ENCODE measurements at places on chromosomes 4 and X.

DNA sequence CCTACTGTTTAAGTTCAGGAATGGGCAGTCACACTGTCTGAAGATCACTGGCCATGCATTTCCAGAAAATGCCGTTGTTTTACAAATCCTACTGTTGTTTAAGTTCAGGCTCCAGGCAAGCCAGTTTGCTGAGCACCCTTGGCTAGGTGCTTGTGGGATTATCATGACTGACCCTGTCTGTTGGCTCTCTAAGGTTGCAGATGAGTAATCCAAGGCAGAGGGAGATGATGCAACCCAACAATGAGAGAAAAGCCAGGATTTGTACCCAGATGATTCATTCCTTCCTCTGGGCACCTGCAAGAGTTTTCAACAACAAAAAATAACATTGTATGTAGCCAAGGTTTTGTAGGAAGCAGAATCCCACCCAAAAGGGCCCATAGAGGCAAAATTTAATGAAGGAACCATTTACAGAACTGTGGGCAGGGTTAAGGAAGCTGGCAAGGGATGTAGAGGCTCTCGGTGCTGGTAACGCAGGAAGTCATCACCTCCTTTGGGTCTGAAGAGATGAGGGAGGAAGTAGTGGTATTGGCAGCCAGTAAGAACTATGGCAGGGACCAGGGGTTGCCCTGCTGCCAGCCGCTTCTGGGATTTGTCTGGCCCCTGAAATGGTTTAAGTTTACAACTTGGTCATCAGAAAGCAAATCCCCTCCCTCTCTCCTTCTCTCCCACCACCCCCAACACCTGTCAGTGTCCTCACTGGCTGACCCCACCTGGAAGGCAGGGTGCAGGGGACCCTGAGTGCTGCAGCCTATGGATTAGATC lies 54.8 kb downstream of the MSX1 start:
- no peak overlapping the region for H3K4me3 ChIP-seq
- H3K4me1 ChIP-seq = no peaks in the 10 kb centered on the region
- H3K27ac ChIP-seq = no peak overlapping the region
- H3K27me3 ChIP-seq = no peaks in the 10 kb centered on the region
- DNase-seq = no peak

GRCh38 chr4:142124874-142125273 lies 488.5 kb downstream of the IL15 start:
- no peak overlapping the region for H3K27ac ChIP-seq
- H3K4me1 ChIP-seq = no peaks in the 10 kb centered on the region
- no peak overlapping the region for H3K4me3 ChIP-seq
- no peaks in the 10 kb centered on the region for H3K36me3 ChIP-seq
- no peak for DNase-seq
- no peaks in the 10 kb centered on the region for H3K27me3 ChIP-seq

DNA sequence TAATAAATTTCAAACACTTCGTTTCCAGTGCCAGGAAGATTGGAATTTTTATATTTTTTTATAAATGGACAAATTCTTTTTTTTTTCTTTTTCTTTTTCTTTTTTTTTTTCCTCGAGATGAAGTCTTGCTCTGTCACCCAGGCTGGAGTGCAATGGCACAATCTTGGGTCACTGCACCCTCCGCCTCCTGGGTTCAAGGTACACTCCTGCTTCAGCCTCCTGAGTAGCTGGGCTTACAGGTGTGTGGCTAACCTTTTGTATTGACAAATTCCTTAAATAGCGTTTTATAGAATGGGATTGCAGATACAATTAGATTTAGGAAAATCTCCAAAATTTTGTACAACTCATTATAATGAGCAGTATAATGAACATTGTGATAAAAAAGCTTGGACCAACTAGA lies 328.9 kb downstream of the ARHGAP24 start:
- H3K4me3 ChIP-seq = no peak overlapping the region
- no peaks in the 10 kb centered on the region for H3K4me1 ChIP-seq
- H3K36me3 ChIP-seq = no peaks in the 10 kb centered on the region
- no peak for DNase-seq
- H3K27ac ChIP-seq = no peak overlapping the region
- no peaks in the 10 kb centered on the region for H3K27me3 ChIP-seq

DNA sequence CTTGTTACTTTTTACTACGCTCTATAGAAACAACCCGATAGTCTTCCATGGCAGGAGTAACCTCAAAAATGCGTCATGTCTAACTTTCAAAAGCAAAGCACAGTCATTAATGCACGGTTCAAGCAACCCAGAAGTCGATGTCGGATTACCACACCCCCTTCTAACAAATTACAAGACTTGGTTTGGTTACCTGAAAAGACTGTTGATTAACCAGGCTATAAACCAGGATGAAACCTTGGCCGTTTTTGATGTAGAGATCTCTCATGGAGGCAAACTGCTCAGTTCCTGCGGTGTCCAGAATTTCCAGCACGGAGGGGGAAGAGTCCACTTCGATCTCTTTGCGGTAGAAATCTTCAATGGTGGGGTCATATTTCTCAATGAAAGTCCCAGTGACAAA lies 2.4 kb downstream of the RAP2C start:
- peak overlapping the region; percentile 92 for H3K27ac ChIP-seq
- H3K4me3 ChIP-seq = peak overlapping the region; percentile 86
- no peaks in the 10 kb centered on the region for H3K4me1 ChIP-seq
- no peaks in the 10 kb centered on the region for H3K27me3 ChIP-seq
- DNase-seq = no peak
- H3K36me3 ChIP-seq = no peaks in the 10 kb centered on the region

- DNase-seq = no peak
- no peak overlapping the region for H3K27ac ChIP-seq
- no peaks in the 10 kb centered on the region for H3K36me3 ChIP-seq
- H3K27me3 ChIP-seq = no peaks in the 10 kb centered on the region
These were observed 304.6 kb downstream of the ARAP2 start for GRCh38 chr4:35939751-35940150.

DNA sequence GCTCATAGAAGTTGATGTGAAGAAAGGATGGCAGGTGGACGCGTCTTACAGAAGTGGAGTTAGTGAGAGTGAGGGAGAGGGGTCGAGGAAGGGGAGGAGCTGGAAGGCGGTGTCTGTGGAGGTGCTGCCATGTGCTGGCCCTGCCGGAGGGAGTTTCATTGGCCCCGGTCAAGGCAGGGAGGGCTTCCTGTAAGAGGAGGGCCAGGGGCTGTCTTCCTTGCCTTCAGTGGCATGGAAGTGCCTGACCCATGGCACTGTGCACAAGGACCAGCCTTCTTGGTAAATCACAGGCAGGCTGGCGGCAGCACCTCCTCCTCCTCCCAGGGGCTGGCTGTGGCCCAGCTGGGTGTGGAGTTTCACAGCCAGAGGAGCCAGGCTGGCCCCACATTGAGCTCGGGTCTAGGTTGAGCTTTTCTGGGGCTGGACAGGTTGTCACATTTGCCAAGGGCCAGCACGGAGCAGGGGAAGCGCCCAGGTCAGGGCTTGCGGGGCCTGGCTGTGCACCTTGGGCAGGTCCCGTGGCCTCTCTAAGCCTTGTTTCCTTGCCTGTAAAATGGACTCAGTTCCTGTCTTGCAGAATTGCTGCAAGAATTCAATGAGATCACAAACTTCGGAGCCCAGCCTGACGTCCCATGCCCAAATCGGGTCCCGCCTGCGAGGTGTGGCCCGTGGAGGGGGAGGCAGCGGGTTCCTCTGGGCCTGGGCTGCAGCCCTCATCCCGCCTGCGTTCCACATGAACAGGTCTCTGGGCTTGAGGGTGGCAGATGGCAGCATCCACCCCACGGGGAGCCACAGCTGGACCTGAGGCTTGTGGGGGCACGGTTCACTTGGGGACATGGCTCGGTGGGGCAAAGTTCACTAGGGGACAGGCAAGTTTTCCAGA lies 7.0 kb downstream of the HTRA3 start:
- no peaks in the 10 kb centered on the region for H3K36me3 ChIP-seq
- H3K27ac ChIP-seq = no peak overlapping the region
- H3K27me3 ChIP-seq = no peaks in the 10 kb centered on the region
- H3K4me1 ChIP-seq = no peaks in the 10 kb centered on the region
- DNase-seq = no peak

GRCh38 chr4:116005037-116005805 lies 891.8 kb upstream of the NDST4 start:
- DNase-seq = no peak
- no peak overlapping the region for H3K27ac ChIP-seq
- H3K4me3 ChIP-seq = no peak overlapping the region
- H3K27me3 ChIP-seq = no peaks in the 10 kb centered on the region
- no peaks in the 10 kb centered on the region for H3K4me1 ChIP-seq
- no peaks in the 10 kb centered on the region for H3K36me3 ChIP-seq

DNA sequence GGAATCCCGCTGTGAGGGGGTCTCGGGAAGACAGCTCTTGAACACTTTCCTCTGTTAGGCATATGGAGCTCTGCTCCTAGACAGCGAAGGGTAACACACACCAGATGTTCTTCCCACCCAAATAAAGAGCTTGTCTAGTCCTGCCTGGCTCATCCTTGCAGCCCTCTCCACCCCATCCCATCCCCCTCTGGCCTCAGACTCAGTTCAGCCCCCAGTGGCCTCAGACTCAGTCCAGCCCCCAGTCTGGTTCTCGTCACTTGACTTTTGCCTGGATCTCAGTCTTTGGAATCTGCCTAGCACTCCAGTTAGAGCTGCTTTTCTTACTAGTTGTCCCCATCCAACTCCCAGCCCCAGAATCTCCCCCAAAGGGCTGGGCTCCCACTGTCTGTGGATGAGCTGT lies 14.9 kb downstream of the RAB33A start:
- H3K27me3 ChIP-seq = no peaks in the 10 kb centered on the region
- H3K36me3 ChIP-seq = no peaks in the 10 kb centered on the region
- no peak for DNase-seq
- H3K4me3 ChIP-seq = no peak overlapping the region

GRCh38 chr4:140054861-140055260 lies 99.1 kb downstream of the MAML3 start:
- no peak overlapping the region for H3K4me3 ChIP-seq
- no peaks in the 10 kb centered on the region for H3K36me3 ChIP-seq
- DNase-seq = no peak
- no peaks in the 10 kb centered on the region for H3K27me3 ChIP-seq
- no peak overlapping the region for H3K27ac ChIP-seq
- no peaks in the 10 kb centered on the region for H3K4me1 ChIP-seq

DNA sequence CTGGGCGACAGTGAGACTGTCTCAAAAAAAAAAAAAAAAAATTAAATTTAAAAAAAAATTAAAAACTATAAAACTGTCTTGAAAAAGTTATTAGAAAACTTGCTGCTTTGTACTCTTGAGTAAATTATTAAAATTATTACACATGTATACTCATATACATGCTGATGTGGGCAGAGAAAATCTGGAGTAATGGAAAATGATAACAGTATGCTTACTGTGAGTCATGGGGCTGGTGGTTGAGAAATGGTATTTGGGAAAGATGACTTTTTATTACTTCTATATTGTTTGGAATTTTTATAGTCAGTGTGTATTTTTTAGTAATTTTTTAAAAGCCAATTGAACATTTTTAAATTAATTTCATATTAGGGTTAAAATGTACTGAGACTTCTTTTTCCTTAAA lies 7.5 kb downstream of the YY2 start:
- H3K27ac ChIP-seq = no peak overlapping the region
- no peak overlapping the region for H3K4me3 ChIP-seq
- H3K4me1 ChIP-seq = no peaks in the 10 kb centered on the region
- DNase-seq = no peak
- H3K36me3 ChIP-seq = no peaks in the 10 kb centered on the region

DNA sequence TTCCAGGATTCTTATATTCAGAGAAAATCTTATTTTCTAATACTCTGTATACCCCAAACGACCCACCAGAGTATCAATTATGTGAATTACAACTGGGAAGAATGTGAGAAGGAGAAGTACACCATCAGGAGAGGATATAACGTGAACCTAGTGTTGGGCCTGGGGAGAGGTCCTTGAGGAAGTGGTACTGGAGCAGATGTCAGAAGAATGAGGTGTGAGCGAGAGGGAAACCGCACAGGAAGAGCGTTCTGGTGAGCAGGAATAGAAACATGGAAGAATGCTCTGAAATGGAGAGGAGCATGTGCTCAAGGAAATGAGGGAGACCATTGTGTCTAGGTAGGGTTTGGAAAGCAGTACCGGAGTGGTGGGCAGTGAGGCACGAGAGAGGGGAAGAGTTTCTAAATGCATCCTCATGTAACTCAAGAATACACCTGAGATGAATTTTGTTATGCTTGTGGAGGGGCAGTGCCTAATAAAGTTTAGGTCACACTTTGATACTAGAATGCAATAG lies 151.6 kb downstream of the GRID2 start:
- no peak overlapping the region for H3K4me3 ChIP-seq
- no peaks in the 10 kb centered on the region for H3K36me3 ChIP-seq
- no peaks in the 10 kb centered on the region for H3K4me1 ChIP-seq
- H3K27me3 ChIP-seq = no peaks in the 10 kb centered on the region

DNA sequence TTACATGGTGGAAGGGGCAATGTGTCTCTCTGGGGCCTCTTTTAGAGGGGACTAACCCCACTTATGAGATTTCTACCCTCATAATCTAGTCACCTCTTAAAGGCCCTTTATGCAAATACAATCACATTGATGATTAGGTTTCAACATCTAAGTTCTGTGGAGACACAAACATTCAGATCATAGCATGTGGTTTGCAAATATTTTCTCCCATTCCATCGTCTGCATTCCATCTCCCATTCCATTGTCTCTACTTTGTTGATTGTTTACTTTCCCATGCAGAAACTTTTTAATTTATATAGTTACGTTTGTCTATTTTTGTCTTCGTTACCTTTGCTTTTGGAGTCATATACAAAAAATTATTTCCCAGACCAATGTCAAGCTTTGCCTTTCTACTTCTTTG lies 927.5 kb upstream of the INTU start:
- H3K36me3 ChIP-seq = no peaks in the 10 kb centered on the region
- no peak for DNase-seq
- H3K27ac ChIP-seq = no peak overlapping the region
- H3K4me1 ChIP-seq = no peaks in the 10 kb centered on the region

- no peak overlapping the region for H3K27ac ChIP-seq
- no peaks in the 10 kb centered on the region for H3K27me3 ChIP-seq
- peaks cover 3% of the 10 kb centered on the region for H3K36me3 ChIP-seq
- no peak overlapping the region for H3K4me3 ChIP-seq
- DNase-seq = no peak
These were observed 51.7 kb downstream of the GATB start for GRCh38 chr4:151709071-151709470.

DNA sequence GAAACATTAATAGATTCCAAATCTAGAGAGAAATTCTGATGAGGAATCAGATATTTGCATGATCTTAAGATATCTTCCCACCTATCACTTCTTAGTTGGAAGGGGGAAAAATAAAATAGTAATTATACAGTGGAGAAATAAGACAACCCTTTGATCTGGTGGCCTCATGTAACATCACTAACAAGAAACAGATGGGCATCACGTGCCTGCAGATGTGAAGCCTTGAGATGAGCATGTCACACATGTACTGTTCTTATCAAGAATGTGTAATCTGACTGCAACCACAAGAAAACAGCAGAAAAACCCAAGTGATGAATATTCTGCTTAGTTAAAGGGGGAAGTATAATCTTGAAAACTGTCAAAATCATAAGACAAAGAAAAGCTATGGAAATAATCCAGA lies 31.4 kb upstream of the NKX6-1 start:
- H3K27ac ChIP-seq = no peak overlapping the region
- H3K27me3 ChIP-seq = no peaks in the 10 kb centered on the region
- no peak overlapping the region for H3K4me3 ChIP-seq
- no peaks in the 10 kb centered on the region for H3K4me1 ChIP-seq
- no peak for DNase-seq
- H3K36me3 ChIP-seq = no peaks in the 10 kb centered on the region

Data from adrenal gland (tissue), 19 donors.